ENCODE measurements at places on chromosomes 5 and 9.

DNA sequence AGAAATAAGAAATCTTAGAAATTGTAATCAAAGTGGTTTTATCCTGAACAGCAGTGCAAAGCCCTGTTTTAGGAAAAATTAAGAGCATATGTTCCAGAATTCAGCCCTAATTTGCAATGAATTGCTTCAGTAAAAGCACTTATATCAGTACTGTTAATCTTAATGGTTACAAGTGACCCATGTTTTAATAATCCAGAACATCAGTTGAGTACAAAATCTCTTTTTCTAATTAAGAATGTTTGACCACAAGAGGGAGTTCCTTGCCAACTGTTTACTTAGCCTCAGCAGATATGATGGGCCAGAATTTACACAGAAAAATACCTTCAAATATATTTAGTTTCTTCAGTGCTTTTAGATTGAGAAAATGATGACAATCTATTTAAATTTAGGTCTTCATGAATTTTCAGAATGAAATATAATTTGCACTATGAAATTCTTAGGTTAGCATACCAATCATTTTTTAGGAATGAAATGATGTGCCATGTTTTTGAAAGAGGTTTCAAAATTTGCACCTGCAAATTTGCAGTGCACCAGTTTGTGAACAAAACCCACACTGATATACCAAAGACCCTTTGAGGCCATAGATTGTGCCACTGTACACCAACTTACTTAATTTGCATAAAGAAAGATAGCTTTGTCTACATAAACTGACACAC is 926.3 kb upstream of the ARRDC3 start:
- DNase-seq: peak; percentile 53

DNA sequence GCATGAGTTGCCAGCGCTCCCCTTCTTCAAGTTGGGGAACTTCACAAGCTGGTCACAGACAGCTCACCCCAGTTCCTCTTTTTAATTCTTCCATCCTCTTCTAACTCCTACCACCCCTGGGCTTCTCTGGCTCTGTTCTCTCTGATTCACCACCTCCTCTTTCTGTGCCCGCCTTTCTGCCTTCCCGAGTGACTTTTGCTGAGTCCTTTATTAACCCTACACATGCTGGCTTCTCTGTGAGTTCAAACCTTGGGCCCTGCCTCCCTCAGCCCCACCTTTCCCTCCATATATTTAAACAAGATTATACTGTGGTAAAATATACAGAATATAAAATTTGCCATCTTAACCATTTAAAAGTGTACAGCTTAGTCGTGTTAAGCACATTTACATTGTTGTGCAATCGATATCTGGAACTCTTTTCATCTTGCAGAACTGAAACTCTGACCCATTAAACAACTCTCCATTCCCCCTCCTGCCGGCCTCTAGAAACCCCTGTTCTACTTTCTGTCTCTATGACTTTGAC is 32.0 kb downstream of the SLC46A2 start:
- no peak for DNase-seq

GRCh38 chr9:113219186-113219936 is 1.7 kb downstream of the FKBP15 start:
- DNase-seq: no peak

DNA sequence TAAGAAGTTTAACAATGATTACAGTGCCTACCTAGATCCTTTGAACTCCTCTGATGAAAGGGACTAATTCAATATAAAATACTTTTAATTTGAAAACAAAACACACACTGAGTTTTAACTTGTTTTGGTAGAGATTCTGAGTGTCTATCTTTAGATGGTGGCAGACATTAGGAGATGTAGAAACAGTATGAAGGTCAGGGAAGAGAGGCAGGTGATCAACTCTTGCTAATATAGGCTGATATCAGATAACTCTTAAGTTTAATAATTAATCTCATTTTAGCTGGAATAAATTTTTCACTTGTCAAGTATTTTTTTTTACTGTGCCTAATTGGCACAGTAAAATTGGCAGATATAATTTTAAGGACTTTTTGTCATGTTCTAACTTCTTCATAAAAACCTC is 30.8 kb downstream of the POC5 start:
- no peak for DNase-seq

DNA sequence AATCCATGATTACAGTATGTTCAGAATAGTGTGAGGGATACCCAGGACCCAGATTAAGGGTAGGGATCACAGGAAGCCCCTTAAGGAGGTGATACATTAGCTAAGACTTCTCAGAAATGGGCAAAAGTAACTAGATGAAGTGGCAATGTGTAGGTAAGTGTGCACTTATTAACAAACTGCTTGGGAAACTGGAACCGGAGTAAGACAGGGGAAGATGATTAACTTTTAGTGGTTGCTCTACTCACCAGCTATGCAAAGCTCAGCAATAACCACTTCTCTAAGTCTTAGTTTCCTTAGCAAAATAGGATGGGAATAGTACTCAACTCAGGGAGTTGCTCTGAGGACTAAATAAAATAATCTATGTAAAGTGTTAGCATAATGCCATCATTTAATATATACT is 182.2 kb downstream of the MCTP1 start:
- no peak for DNase-seq

DNA sequence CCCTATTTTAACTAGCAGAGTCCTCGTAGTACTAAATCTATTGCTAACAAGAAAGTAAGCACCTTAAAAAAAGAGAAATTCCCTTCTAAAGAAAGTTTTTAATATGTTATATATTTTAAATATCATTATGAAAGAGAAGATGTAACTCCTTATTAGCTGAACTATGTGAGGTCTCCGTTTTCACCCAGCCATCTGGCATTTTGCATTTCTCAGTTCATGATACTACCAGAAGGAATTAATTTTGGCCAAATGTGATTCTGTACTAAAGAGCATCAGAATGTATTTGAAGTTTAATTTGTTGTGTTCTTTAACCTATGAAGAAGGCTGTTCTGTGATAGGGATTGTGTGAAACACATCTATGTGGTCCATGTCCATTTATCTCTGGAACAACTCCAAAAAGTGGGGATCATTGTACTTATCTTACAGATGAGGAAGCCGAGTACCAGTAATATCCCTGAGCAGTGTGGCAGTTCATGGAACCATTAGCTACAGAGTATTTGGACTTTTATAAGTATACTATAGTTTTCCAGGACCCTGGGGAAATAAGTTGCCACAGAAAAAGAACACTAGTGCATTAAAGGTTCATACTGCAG is 29.8 kb downstream of the TNFAIP8 start:
- DNase-seq: no peak

DNA sequence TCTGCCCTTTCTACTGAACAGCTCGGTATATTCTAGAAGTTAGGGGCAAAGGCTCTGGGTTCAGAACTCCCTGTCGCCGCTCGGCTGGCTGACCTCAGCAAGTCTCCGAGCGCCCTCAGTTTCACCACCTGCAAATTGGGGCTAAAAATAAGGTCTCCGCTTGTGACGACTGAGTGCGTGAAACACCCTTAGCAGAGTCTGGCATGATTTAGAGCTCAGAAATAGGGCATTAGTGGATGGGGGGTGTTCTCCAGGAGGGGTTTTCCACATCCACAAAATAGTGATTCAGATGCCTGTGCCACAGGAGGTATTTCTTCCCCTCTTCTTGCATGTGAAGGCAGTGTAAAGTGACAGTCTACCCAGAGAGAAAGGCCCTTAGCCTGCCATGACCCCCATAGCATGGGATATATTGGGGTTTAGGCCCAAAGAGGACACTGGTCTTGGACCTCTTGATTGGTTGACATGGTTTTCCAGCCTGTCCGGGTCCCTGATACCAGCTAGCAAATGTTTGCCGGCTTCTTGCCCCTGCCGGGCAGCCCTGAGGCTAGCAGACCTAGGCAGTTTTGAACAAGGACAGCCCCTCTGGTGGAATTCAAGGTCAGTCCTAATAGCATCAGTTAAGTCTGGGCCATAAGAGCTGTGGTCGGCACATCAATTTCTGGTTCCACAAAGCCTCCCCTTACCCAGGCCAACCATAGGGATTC is 1.4 kb downstream of the ERGIC1 start:
- DNase-seq: no peak

- DNase-seq: no peak
Measured at GRCh38 chr5:38167562-38167996, 90.8 kb upstream of the EGFLAM start.

DNA sequence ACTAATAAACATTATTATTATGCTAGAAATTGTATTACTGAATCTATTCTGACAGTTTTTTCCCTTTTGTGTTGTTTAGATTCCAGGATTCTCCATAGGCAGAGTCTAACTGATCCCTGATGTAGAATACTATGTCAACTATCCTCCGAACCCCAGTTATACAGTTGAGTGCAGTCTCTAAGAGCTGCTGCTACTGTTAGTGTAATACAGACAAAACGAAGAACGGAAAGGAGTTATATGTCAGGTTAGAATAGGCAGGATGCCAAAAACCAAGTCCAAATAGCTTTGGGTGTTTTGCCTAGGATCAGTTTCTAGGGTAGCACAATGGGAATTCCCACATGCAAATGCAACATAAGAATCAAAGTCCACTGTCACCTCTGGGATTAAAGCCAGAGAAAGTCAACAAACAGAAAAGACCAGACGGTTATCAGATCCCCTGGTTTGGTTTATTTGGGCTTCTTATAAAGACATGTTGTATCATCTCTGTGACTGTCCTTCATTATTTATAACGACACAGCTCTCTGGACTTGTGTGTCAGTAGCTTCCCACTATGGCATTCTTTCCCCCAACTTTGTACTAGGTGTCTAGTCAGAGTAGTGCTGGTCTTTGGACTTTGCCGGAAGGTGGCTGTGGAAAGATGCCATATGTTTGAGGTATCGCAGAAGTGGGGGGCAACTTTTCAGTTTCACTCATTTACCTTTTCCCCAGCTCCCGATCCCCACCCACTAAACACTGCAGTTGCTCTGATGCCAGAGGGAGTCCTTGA is 14.9 kb upstream of the TMEM38B start:
- DNase-seq: no peak

DNA sequence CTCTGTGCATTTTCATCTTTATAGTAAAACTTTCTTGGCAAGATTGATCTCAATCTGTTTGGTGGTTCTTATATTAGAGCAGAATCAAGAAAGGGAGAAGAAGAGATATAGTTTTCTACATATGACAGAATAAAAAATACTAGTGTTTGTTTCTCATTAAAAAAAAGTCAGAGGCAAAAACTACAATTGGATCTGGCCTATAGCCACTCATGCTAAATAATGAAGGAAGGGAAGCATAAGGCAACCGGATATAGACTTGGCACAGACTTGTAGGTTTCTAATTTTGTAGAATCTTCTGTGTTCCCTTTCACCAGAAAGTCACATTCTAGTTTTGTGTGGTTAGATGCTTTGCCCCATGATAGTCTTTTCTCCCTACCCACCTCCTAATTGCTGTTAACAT is 306.2 kb downstream of the PIK3R1 start:
- DNase-seq: no peak

GRCh38 chr5:174750711-174751110 is 26.3 kb downstream of the MSX2 start:
- no peak for DNase-seq

GRCh38 chr5:128782446-128782845 is 182.8 kb upstream of the SLC27A6 start:
- DNase-seq: no peak

DNA sequence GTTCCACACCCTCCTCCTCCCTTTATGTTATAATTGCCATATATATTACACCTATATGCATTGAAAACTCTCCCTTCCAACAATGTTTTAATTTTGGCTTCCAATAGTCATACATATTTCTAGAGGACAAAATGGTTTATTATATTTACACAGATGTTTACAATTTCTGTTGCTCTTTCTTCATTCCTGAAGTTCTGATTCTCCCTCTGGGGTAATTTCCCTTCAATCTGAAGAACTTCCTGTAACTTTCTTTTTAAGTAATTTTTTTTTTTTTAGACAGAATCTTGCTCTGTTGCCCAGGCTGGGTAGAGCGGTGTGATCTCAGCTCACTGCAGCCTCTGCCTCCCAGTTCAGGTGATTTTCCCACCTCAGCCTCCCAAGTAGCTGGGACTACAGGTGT is 173.0 kb upstream of the MAP1B start:
- no peak for DNase-seq

DNA sequence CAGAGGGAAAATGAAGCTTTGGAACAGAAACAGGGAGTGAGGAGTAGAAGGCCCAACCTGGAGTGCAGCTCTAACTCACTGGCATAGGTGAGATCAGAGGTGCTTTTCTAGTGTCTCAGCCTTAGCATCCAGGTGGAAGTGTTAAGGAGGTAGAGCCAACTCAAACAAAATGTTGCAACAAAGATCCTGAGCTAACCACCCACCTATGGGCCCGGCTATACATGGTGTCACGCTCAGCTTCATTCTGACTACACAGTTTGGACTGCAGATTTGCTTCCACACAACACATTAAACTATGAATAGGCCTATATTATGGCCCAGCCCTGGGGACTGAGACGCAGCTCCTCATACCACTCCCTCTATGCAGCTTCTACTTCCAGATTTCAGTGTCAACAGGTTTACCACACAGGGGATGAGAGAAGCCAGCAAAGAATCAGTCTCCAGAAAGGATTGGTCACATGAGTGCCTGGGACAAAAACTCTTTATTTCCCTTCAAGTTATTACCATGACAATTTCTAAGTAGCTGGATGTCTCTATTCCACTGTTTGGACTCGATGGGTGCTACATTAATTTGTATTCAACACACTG is 9.0 kb downstream of the C5orf63 start:
- DNase-seq: no peak

DNA sequence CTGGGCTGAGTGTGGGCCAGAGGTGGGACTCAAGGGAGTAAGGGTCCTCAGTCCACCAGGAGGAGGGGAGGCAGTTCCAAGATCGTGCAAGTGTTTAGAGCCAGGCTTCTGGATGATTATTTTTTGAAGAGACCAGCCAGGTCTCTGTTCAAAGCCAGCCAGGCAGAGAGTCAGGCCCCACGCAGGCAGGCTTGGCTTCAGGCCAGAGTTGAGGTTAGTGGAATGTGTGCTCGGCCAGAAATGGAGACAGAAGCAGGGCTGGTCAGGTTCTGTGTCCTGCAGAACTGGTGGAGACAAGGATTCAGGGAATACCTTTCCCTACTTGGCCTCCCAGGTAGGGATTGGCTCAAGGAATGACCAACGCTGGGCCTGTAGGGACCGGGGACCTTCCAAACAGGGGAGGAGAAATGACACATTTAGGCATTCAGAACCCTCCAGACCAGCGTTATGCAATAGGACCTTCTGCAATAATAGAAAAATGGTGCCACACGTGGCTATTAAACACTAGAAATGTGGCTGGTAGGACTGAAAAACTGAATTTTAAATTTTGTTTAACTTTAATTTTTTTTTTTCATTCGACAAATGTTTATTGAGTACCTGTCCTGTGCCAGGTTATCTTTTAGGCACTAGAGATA is 106.2 kb downstream of the CMYA5 start:
- DNase-seq: no peak

- no peak for DNase-seq
Measured at GRCh38 chr5:1881098-1881572, 1.6 kb downstream of the IRX4 start.

Data from SK-N-SH (cell line).